ENCODE measurements at places on chromosomes 6 and 20.

GRCh38 chr6:95784869-95785268 is 207.5 kb downstream of the MANEA start:
- DNase-seq, result no peak

DNA sequence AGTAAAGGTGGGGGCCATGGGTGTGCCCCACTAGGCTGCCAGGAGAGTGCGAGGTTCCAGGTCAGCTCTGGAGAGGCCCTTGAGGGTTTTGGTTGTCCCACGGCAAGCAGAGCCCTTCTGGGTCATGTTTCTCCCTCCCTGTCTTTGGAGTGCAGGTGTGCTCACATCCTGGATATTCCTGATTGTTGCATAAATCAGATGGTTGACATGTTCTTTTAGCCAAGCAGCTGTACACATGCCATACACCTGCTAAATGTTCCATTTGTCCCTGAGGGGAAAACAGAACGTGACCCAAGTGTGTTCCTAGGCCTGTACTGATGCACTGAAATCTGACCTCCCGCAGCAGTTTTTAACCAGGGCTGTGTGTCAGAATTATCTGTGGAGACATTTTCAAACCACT is 77.5 kb upstream of the BEND3 start:
- no peak for DNase-seq

DNA sequence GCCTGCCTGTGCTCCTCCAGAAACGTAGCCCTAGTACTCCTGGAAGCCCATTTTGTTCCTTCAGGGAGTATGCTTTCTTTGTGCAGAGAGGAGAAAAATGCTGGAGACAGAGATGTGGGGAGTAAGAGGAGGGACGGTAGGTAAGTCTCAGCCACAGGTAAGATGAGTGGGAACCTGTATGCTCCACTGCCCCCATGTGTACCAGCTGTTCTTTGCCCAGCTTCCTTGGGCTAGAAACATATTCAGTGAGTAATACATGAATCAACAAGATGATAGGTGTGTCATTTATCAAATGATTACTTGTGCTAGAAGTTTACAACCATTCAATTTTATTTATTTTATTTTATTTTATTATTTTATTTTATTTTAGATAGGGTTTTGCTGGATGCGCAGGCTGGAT is 13.6 kb upstream of the CEP85L start:
- DNase-seq, result no peak

DNA sequence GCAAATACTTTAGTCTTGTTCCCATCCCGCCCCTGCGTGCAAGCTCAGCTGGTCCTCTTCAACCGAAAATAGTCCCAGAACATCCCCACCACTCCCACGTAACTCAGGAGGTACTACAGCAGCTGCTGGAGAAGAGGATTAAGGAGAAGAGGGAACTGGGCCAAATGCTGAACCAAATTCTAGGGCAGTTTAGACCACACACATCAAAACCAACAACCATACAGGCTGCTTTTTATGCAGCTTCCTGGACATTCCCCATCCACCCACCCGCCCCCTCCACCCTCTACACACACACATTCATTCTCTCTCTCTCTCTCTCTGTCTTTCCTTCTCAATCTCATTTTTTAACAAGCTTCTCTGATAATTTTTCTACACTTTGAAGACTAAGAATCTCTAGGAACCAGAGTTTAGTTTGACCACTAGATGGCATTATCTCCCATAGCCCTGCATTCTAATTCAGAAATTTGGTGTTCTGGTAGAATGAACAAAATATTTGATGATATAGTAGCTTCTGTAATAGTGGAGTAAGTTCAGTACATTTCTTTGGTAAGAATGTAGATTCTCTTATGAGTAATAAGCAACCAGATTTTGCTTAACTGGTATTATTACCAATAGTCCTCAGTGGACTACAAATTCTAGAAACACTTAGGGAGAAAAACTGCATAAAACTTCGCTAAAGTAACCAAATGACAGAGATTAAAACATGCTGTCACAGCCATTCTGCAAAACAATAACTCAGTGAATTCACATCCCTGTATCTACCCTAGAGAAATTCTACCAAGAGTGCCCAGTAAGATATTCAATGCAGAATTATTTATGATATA is 52.1 kb upstream of the BEND6 start:
- DNase-seq, result peak; percentile 58

DNA sequence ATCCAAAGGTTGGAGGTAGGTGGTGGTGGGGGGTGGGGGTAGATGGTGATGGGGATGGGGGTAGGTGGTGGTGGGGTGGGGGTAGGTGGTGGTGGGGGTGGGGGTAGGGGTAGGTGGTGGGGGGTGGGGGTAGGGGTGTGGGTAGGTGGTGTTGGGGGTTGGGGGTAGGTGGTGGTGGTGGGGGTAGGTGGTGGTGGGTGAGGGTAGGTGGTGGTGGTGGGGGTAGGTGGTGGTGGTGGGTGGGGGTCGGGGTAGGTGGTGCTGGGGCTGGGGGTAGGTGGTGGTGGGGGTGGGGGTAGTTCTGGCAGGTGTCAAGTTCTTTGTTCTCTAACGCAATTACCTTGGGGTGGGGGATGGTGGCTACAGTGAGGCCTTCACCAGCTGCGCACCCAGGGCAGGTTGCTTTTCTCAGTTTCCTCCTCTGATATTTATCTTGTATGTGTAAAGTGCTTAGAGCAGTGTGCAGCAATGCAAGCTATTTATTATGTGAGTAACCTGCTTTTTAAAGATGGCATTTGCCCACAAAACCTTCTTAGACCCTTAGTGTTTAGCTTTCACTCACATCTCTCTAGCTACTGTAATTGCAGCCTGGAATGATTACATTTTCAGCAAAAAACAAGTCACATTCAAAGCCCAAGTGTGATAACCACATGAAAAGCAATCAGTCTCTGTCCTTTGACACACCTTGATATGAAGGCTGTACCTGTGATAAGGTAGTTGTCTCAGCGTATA is 8.2 kb upstream of the CCDC167 start:
- DNase-seq, result no peak

GRCh38 chr20:21396599-21397340 is 556 bp downstream of the NKX2-4 start:
- DNase-seq, result no peak

- no peak for DNase-seq
These were observed 17.0 kb upstream of the HLA-A start for GRCh38 chr6:29925321-29925720.

- no peak for DNase-seq
These were observed 22.3 kb upstream of the BMP7 start for GRCh38 chr20:57288651-57289277.

DNA sequence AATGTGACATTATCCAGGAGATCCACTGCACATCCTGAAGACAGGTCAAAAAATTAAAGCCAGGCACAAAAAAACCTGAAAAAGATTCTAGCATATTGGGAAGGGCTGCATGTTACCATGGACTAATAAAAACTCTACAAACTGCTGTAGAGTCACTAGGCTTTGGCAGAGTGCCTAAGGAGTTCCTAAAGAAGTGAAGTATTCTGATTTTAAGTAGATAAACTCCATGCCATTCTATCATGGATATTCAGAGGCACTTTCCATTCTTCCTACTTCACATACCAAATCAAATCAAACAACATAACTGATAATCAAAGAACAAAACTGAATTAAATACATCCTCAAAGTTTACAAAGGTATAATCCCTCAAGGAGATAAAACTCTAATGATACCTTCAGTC is 3.0 kb upstream of the MBOAT1 start:
- no peak for DNase-seq

GRCh38 chr6:160999516-160999915 is 7.9 kb downstream of the MAP3K4 start:
- DNase-seq, result no peak

- DNase-seq, result peak; percentile 95
These were observed 588 bp upstream of the ACSS2 start for GRCh38 chr20:34875642-34876405.

DNA sequence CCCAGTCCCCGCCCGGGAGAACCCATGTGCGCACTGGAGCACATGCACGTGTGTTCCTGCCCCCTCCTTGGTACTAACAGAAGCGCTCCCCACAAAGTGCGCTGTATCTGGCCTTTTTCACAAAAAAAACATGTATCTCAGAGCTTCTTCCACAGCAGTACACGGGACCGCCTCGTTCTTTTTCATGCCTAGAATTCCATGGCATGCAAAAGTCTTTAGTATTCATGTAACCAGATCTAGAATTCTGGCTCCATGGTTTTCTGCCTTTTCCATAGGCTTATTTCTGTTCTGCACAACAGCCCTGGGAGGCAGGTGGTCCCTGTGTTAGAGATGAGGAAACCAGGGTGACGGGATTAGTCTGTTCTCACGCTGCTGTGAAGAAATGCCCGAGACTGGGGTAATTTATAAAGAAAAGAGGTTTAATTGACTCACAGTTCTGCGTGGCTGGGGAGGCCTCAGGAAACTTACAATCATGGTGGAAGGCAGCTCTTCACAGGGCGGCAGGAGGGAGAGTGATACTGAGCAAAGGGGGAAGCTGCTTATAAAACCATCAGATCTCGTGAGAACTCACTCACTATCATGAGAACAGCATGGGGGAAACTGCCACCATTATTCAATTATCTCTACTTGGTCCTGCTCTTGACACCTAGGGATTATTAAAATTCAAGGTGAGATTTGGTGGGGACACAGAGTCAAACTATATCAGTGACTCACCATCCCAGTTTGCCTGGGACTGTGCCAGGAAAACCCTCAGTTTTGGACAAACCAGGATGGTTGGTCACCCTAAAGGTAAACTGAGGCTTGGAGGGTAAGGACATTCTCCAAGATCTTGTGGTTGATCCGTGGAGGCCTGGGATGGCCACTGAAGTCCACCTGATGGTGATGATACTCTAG is 41.0 kb downstream of the C20orf203 start:
- no peak for DNase-seq

DNA sequence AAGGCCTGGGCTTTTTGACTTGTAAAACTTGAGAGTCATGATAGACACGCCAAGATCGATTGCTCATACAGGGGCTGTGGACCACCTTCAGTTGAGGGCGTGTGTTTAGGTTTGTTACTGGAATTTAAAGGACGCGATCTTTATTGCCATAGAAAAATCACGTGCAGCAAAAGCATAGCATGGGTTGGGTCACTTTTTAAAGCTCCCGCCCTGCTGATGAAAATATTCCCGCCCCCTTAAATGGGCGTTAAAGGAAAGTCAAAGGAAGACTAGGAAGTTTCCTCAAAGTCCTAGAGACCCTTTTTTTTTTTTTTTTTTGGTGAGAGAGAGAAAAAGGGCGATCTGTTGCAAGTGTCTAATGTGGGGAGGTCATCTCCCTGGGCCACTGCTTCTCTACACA is 23.1 kb downstream of the TFAP2A start:
- no peak for DNase-seq

GRCh38 chr6:1315201-1315559 is 3.3 kb downstream of the FOXQ1 start:
- no peak for DNase-seq

- DNase-seq, result no peak
These were observed 46.7 kb downstream of the FGD2 start for GRCh38 chr6:37052027-37052628.

- DNase-seq, result no peak
These were observed 52.0 kb upstream of the TRIM26 start for GRCh38 chr6:30265181-30265580.

- DNase-seq, result no peak
These were observed 32.1 kb downstream of the TGM3 start for GRCh38 chr20:2327620-2328555.

DNA sequence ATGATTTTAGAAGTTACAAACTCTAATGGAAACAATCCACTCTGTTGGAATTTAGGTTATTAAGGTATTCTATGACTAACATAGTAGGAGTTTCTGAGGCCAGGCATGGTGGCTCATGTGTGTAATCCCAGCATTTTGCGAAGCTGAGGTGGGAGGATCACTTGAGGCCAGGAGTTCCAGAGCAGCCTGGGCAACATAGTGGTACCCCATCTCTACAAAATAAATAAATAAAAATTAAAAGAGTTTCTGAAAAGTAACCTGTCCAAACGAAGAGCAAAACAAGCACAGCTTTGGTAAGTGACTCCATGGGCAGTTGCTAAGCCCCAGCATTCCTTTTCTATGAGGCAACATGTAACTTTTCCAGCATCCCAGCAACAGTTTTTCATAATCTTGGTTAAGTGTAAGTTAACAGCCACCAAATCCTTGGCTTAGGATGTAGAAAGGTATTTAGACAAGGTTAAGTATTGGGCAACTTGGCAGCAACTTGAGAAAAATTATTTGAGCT is 86.3 kb downstream of the SOX4 start:
- peak; percentile 75 for DNase-seq

DNA sequence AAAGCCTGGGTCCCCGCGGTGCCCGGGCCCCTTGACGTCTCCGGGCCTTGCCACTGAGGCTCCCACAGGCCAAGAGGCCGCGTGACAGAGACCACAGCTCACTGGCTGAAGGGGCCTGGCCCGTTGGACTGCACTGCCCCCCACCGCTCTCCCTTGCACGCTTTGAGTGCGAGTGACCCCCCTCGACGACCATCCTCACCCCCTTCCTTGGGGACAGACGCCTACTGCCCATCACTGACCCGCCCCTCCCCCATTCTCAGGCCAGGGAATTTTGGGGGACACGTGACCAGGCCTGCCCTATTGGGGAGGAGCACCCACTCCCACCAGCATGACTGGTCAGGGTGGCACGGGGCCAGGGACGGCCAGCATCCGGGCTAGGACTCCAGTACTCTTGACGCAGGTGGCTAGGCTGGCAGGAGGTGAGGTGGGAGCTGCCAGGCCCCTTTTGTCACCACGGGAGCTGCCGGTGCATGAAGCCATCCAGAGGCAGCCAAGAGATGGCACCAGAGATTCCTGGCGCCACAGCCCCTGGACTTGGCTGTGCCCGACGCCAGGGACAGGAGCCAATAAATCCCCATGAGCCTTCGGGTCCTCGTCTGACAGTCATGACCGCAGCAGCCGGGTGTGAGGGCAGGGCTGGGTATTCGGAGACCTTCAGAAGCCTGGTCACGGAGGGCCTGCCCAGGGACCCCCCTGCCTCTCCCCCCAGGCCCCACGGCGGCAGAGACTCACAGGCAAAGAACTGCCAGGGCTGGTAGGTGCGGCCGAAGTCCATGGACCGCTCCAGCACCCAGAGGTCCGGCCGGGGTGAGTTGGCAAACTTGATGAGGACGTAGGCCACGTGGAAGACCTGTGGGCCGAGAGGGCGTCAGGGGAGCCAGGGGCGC is 14.5 kb downstream of the LAMA5 start:
- DNase-seq, result no peak

- peak; percentile 87 for DNase-seq
These were observed 3.4 kb downstream of the MED20 start for GRCh38 chr6:41917528-41917927.

- DNase-seq, result no peak
These were observed 144.6 kb downstream of the MTHFD1L start for GRCh38 chr6:151010071-151010470.

GRCh38 chr6:83847179-83847578 is 6.0 kb upstream of the RIPPLY2 start:
- DNase-seq, result no peak

All from fibroblast of skin of left quadriceps (primary cell).